ENCODE measurements at places on chromosomes 4 and X. TPM values are rescaled to one million over a fixed set of nuclear protein-coding genes. Genes with fewer than 3 reads are reported as not detected.

DNA sequence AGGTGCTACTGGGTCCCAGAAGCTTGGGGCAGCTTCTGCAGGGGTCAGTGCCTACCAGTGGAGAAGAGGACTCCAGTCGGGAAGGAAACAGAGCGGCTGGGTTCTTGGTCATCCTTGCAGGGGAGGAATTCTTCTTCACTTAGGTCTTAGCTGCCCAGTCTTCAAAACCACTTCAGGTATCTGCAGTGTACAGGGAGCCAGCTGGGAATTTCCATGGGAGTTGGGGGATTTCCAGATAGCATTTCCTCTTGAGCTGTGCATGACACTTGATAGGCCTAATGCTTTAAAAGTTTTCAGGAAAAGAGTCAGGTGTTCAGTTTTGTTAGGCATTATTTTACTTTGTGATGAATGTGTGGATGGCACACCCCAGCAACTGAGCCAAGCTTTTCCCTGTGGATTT is 58.1 kb upstream of the ENPP6 start:
- DNase-seq: no peak

DNA sequence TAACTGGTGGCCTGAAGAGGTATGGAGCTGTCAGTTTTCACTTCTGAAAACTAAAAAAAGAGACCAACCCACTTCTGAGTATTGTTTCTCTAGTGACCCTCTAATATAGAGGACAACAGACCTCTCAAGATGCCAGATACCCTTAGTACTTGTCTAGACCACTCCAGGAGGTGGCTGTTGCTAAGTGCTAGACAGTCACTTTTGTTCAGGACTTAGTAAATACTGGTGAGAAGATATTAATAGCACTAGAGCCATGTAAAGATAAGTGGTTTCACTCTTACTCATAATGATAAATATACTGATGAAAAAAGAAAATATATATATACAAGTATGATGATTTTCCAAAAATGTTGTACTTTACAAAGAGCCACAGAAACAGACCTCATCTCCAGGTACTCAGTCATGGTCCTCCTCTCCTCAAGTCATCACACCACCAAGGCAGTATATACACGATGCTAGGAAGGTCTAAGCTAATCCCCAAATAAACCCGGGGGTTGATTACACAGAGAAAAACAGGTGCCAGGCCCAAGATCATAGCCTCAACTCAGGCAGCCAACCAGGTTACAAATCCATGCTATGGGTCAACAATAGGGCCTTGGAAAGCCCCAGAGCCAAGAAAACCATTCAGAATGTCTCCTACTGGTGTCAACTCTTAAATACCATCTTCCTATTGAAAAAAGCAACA is 66.9 kb downstream of the ARHGEF9 start:
- DNase-seq: no peak

GRCh38 chrX:118823263-118824172 is at the start of gene ZCCHC12:
Gene ZCCHC12 (plus strand): TSS chrX:118823824. CDS start chrX:118825245, 1,421 bp downstream.
- DNase-seq: no peak

GRCh38 chr4:83240379-83240875 is 44.2 kb downstream of the COQ2 start:
- DNase-seq: no peak

GRCh38 chr4:82017680-82018079 is 356.1 kb downstream of the HNRNPD start:
- no peak for DNase-seq

DNA sequence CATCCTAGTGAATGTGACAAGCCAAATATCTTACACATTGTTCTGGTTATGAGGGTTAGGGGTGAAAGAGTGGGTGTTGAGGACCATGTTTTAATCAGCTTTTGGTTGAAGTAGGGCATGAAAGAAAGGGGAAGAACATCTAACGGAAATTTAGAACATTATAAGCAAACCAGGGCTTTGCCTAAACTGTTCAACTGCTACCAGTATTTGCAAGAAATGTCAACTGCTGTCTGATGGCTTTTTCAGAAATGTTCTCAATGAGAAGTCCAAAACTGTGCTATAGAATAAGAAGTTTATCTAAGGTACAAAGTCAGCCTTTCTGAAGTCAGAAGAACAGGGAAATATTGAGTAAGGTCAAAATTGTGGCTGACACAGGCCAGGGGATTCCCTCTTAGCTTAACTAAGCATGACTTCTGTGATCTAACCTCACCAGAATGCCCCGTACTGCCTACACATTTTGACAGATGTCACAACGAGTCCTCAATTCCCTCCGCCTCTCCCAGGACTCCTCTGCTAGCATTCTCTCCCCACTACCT is 67.1 kb downstream of the DTHD1 start:
- DNase-seq: no peak

Gene GAGE1
- total RNA-seq: not detected

Gene ETFDH
- total RNA-seq: 131 TPM

Gene FGF2
- 9.8 TPM for total RNA-seq

Gene TMPRSS11D
- not detected for total RNA-seq

Data from cardiac septum (tissue), 1 donor.